ENCODE measurements at places on chromosomes 12 and 14. TPM values are rescaled to one million over a fixed set of nuclear protein-coding genes. Genes with fewer than 3 reads are reported as not detected.

DNA sequence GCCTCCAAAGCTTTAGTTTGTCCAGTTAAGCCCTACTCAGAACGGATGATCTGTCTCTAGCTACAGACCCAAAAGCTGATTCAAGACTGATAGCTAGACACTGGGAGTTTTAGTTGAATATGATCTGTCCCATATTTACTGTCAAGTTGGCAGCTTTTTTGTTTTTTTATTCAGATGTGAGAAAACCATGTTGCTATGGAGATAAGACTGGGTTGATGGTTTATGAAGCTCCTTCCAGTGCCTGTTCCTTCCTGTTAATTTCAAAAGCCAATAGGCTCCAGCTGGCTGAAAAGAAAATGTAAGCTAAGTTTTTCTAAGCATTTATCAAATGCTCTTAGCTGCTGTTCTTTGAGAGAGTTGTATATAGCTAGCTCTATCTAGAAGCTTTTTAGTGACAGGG lies 4.7 kb downstream of the DYNLL1 start:
- no peak for ATAC-seq
- peaks cover 52% of the 10 kb centered on the region for H3K36me3 ChIP-seq

DNA sequence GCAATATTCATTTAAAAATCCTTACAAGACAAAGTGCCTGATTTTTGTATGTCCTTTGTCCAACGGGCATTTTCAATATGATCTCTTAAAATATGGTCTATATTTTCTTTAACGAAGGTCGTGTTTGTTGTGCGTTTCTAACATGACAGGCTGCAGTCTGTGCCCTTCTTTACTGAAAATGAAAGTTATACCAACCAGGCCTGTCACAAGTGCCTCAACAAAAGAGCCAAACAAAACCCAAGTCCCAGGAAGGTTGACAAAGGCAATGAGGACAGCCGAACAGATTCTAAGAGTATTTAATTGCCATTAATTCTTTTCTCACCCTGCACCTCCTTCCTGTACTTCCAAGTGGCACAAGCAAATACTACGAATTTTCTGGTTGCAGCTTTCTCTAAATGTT lies 13.9 kb downstream of the PAX9 start:
- ATAC-seq = no peak
- no peaks in the 10 kb centered on the region for H3K4me1 ChIP-seq
- no peak overlapping the region for H3K27ac ChIP-seq
- peaks cover 29% of the 10 kb centered on the region for H3K27me3 ChIP-seq
- no peak overlapping the region for H3K4me3 ChIP-seq

- H3K27ac ChIP-seq = no peak overlapping the region
- H3K36me3 ChIP-seq = no peaks in the 10 kb centered on the region
- peaks cover 13% of the 10 kb centered on the region for H3K27me3 ChIP-seq
- ATAC-seq = no peak
- H3K4me3 ChIP-seq = no peak overlapping the region
- H3K4me1 ChIP-seq = no peaks in the 10 kb centered on the region
Measured at GRCh38 chr14:59067127-59067894, 121.2 kb upstream of the DAAM1 start.

GRCh38 chr14:96729889-96730288 lies 67.3 kb upstream of the VRK1 start:
- H3K27me3 ChIP-seq = peaks cover 43% of the 10 kb centered on the region
- ATAC-seq = no peak
- H3K36me3 ChIP-seq = no peaks in the 10 kb centered on the region
- no peaks in the 10 kb centered on the region for H3K4me1 ChIP-seq

GRCh38 chr12:31586728-31587127 lies 4.2 kb downstream of the DENND5B start:
- no peak for ATAC-seq
- H3K27ac ChIP-seq = no peak overlapping the region
- peaks cover 45% of the 10 kb centered on the region for H3K27me3 ChIP-seq
- H3K4me1 ChIP-seq = peaks cover 4% of the 10 kb centered on the region
- no peaks in the 10 kb centered on the region for H3K36me3 ChIP-seq
- H3K4me3 ChIP-seq = no peak overlapping the region

DNA sequence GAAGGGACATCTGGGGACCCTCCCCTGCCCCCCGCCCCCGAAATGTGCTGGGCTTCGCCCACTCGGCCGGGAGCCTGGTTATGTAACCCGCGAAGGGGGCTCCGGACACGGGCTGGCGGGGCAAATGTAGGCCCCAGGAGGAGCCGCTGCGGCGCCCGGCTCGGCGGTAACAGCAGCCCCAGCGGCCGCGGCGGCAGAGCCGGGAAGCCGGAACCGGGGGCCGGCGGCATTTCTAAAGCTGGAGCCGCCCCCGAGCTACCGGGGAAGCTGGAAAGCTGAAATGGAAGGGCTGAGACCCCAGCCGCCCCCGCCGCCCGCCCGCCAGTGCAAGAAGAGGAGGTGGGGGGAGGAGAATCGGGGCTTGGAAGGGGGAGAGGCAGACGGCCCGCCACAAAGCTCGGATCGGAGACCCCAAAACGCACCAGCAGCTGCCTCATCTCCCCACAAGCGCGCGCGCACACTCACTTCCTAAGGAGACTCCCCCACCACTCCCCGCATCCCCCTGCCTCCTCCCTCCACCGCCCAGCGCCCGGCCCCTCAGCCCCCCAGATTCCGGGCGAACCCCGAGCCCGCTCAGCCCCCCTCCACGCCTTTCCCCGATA lies 1.5 kb downstream of the KDM2B start:
- H3K27ac ChIP-seq = peak overlapping the region; percentile 95
- H3K27me3 ChIP-seq = no peaks in the 10 kb centered on the region

DNA sequence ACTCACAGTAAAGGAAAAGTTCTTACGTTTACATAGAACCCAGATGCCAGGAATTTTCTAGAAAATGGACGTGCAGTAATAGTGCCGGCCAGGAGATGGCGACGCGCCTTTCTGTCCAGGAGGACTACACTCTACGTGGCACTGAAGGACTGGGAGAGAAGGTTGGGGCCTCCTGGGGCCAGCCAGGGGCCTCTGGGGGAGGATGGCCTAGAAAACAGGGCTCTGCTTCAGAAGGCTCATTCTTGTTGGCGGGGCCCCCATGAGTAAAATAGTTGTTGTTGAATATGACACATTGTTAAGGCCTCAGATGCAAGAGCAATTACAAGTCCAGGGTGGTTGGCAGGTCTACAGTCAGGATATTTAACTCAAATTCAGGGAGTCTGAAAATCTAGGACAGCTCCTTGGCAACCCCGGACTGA lies 120.1 kb upstream of the MAX start:
- peak overlapping the region; percentile 53 for H3K27ac ChIP-seq
- ATAC-seq = peak; percentile 87

GRCh38 chr14:22994762-22995275 lies 12.5 kb upstream of the AJUBA start:
- H3K4me1 ChIP-seq = no peaks in the 10 kb centered on the region
- H3K27me3 ChIP-seq = no peaks in the 10 kb centered on the region
- no peaks in the 10 kb centered on the region for H3K36me3 ChIP-seq
- no peak overlapping the region for H3K4me3 ChIP-seq
- no peak overlapping the region for H3K27ac ChIP-seq

DNA sequence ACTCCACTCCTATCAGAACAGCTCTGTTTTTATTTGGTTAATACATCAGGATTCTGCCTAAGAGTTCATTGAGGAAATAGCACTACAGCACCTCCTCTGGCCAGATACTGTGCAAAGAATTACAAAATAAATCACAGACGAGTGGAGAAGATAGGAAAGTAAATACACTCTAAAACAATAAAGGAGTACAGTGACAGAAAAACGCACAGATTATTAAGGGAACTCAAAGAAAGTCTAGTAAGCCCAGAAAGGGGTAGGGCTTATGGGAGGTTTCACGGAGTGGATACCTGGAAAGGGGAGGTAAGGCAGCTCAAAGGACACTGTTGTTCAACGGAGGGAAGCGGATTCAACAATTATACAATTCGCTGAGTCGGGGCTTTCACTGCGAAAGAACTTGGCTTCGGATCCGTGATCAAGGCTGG lies 5.5 kb downstream of the OR10AD1 start:
- H3K4me3 ChIP-seq = peak overlapping the region; percentile 81
- no peaks in the 10 kb centered on the region for H3K36me3 ChIP-seq
- H3K27ac ChIP-seq = peak overlapping the region; percentile 98
- H3K4me1 ChIP-seq = peaks cover 21% of the 10 kb centered on the region

DNA sequence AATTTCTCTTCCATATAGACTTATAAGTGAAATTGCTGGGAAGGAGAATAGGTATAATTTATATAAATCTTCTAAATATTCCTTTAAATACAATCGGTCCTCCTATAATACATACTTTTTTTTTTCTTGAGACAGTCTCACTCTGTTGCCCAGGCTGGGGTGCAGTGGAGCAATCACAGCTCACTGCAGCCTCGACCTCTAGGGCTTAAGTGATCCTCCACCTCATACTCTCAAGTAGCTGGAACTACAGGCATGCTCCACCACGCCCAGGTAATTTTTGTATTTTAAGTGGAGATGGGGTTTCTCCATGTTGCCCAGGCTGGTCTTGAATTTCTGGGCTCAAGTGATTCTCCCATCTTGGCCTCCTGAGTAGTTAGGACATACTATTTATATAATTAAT lies 29.7 kb upstream of the NPFF start:
- no peaks in the 10 kb centered on the region for H3K4me1 ChIP-seq
- H3K4me3 ChIP-seq = no peak overlapping the region

- no peaks in the 10 kb centered on the region for H3K36me3 ChIP-seq
- no peaks in the 10 kb centered on the region for H3K27me3 ChIP-seq
- H3K4me3 ChIP-seq = no peak overlapping the region
- ATAC-seq = no peak
Measured at GRCh38 chr12:77477907-77478533, 352.7 kb upstream of the NAV3 start.

DNA sequence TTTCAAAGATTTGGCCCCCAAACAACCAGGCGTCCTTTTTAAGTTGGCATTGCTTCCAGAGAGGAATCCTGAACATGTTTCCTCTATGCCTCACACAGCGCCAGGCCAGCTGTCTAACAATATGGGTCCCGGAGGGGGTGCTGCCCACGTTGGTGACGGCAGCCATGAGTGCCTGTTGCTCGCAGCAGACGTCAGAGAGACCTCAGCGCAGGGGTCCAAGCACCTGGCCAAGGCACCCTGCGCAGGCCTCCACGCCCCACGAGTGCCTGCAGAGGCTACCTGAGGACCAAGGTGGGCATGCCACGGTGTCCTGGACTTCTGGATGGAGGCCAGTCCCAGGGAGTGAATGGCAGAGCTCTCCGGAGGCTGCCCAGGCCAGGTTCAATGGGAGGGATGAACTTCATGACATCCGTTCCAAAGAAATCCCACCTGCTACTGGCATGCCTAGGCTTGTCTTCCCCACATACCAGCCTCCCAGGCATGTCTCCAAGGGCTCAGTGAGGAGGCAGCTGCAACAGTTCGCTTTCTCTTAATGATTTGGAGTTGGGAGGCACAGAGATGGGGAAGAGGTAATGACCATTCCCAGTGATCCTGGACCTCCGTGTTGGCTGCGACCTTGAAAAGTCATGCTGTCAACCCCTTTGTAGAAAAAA lies 11.6 kb upstream of the FOXN3 start:
- H3K4me3 ChIP-seq = peak overlapping the region; percentile 87
- peaks cover 6% of the 10 kb centered on the region for H3K36me3 ChIP-seq

DNA sequence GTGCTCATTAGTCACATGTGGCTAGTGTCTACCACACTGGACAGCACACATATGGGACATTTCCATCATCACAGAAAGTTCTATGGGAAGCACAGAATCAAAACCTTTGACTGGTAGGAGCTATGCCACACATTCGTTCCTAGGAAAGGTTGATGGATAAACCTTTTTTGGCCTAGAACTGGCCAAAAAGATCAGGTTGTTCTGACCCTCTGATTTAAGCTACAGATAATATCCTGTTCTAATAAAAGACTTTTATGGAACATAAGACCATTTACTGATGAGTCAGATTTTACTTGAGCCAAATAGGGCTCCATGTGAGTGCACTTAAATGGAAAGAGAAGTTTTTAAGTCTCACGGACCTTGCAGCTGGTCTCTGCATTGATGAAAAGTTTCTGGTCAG lies 143.2 kb downstream of the SLC15A4 start:
- H3K4me3 ChIP-seq = no peak overlapping the region
- no peaks in the 10 kb centered on the region for H3K4me1 ChIP-seq
- ATAC-seq = no peak
- H3K27me3 ChIP-seq = no peaks in the 10 kb centered on the region
- H3K27ac ChIP-seq = no peak overlapping the region

DNA sequence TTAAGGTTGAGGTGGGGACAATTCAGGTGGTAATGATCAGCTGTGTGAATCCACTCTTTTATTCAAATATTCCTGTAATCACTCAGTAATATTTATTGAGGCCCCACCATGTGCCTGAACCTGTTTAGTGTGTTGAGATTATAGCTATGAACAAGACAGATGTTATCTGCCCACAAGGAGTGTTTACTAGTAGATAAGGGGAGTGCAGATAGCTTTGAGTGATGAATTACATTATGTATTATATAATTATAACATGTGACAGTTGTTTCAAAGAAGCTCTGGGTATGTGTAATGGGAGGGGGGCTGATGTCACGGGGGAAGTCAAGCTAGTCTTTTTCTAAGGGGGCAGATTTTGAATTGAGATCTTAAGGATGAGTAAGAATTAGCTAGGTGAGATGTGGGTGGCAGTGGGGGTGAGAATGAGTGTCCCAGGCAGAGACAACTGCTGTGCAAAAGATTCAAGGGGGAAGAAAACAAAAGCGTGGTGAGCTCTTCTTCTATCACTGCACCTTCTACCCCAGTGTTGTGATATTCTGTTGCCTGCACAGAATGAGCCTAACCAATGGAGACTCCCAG lies 21.3 kb upstream of the SRRM4 start:
- H3K4me3 ChIP-seq = no peak overlapping the region
- no peaks in the 10 kb centered on the region for H3K27me3 ChIP-seq
- no peak for ATAC-seq
- H3K36me3 ChIP-seq = no peaks in the 10 kb centered on the region
- H3K27ac ChIP-seq = no peak overlapping the region

DNA sequence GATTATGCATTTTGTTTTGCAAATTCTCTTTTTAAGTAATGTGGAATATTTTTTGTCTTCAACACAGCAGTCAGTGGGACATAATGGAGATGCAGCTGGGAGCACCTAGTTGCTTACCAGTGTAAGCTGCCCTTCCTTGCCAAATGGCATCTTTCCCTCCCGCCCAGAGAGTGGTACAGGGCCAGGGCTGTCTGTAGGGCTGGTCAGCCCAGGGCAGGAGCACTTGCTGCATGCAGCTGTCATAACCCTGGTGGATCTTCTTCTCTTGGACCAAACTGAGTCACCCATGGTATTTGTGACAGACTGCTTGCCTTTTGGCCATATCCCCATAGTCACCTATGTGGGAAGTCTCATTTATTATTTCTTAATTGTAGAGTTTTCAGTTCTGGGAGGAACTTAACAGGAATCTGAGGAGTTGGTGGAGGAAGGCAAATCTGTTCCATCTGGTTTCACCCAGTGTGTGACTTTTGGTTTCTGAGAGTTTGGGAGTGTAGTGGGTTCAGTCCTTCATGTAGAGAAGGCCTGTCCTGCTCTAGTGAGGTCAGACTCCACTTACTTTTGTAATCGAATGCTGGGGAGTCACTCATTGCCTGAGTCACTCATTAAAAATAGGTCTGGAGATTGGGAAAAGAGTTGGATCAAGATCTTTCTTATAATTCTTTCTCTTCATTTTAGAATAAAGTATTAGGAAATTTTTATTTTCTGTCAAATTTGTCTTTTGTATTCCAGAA lies 62.0 kb upstream of the ASPG start:
- H3K27me3 ChIP-seq = peaks cover 34% of the 10 kb centered on the region
- H3K27ac ChIP-seq = no peak overlapping the region
- H3K36me3 ChIP-seq = no peaks in the 10 kb centered on the region
- H3K4me1 ChIP-seq = no peaks in the 10 kb centered on the region
- H3K4me3 ChIP-seq = no peak overlapping the region

ATP2A2 gene
- 135 TPM for total RNA-seq

TSPAN8 gene
- total RNA-seq = not detected

TMEM119 gene
- 0.71 TPM for total RNA-seq

PRB2 gene
- total RNA-seq = not detected

CCDC38 gene
- total RNA-seq = 0.24 TPM

STON2 gene
- total RNA-seq = 0.64 TPM

Data from activated T-helper 17 cell treated with anti-CD3 and anti-CD28 coated beads, Interleukin-2, amount 50 U/mL, for 72 hours (primary cell).